NCI-H2171 treated with DMSO at 0.1 percent for 48 hours (cell line): ENCODE measurements at places on chromosomes 6 and 20.

- no peak for DNase-seq
Observed at GRCh38 chr6:5095236-5095635, 10.1 kb downstream of the PPP1R3G start.

- DNase-seq: no peak
Observed at GRCh38 chr6:13079096-13079723, 249.1 kb downstream of the TBC1D7 start.

GRCh38 chr6:92460133-92460532 is 959.2 kb downstream of the EPHA7 start:
- DNase-seq: no peak

- DNase-seq: no peak
Observed at GRCh38 chr6:157570752-157571151, 189.8 kb downstream of the ZDHHC14 start.

GRCh38 chr6:11241793-11242201 is 9.3 kb upstream of the NEDD9 start:
- no peak for DNase-seq

- DNase-seq: no peak
Observed at GRCh38 chr6:56794421-56794820, 151.7 kb upstream of the DST start.
